CD8-positive, alpha-beta memory T cell (primary cell): ENCODE measurements at places on chromosomes 5 and 9. TPM values are rescaled to one million over a fixed set of nuclear protein-coding genes. Genes with fewer than 3 reads are reported as not detected.

GRCh38 chr5:1511651-1512540 is 11.9 kb downstream of the LPCAT1 start:
- no peak for DNase-seq

DNA sequence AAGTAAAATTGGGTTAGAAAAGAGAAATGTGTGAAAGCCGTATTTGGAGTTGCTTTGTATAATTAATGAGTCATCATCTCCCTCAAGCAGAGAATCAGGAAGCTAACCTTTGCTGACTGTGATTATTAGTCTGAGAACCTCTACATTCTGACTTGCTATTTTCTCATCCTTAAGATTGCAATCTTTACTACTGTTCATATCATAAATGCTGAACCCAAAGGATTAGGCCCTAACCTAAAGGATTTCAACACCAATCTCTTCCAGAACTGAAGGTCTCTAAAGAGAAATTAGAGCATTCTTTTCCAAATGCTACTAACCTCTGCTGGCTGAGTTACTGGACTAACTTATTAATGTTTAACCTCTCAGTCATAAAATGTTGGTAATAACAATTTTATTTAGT is 538.1 kb upstream of the MEF2C start:
- DNase-seq = no peak

DNA sequence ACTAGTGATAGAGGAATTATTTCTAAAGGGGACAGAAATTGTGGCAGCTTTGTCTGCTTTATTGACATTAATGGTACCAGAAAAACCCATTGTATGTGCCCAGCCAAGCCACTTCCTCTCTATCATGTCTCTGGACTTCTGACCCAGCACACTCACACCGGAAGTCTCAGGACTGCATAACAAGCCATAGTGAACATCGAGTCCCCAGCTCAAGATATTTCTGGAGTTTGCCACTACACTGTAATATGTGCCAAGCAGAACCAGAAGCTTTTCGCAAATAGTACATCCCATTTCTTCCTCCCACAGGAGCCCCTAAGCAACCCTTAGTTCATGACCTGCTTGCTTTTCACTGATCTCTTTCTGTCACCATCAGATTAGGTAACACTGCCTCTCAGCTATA is 187.4 kb upstream of the GHR start:
- DNase-seq = no peak

MZB1 gene
- 3.5 TPM for polyA plus RNA-seq

- no peak for DNase-seq
Observed at GRCh38 chr5:127856292-127856691, 153.1 kb downstream of the CCDC192 start.
